Pancreas (tissue), 10 donors: ENCODE measurements at places on chromosomes 3 and 15. TPM values are rescaled to one million over a fixed set of nuclear protein-coding genes. Genes with fewer than 3 reads are reported as not detected.

The ACTC1 gene
- not detected for total RNA-seq

The AGBL1 gene
- total RNA-seq, result not detected

GRCh38 chr3:81245501-81245900, 515.9 kb downstream of the GBE1 start:
- no peak for DNase-seq

- DNase-seq, result no peak
Observed at GRCh38 chr15:101358895-101359294, 63.8 kb upstream of the SNRPA1 start.

DNA sequence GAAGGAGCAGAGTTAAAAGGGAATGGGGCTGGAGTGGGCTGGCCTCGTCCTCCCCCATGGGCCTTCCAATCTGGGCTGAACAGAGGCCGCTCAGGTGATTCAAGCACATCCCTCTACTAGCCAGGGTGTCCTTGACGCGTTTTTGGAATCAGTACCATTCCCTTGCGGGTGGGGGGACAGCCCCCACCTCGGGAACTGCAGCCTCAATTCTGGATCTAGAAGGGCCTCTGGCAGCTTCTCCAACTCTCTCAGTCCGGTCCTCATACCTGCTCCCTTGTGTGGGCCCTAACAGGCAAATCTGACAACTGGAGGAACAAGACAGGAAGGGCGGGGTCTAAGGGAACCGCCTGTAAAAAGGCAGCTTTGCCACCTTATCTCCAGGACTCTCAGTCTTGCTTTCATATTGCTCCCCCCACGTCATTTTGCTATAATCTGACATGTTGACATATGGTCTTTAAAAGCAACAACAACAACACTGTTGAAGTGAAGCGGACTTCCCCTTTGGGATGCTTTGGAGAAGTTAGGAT, 802 bp upstream of the CHRNB4 start:
- DNase-seq, result no peak
